Activated T-cell treated with anti-CD3 and anti-CD28 coated beads, Interleukin-2, amount 50 U/mL, for 48 hours (primary cell): ENCODE measurements at places on chromosomes 1 and 21.

DNA sequence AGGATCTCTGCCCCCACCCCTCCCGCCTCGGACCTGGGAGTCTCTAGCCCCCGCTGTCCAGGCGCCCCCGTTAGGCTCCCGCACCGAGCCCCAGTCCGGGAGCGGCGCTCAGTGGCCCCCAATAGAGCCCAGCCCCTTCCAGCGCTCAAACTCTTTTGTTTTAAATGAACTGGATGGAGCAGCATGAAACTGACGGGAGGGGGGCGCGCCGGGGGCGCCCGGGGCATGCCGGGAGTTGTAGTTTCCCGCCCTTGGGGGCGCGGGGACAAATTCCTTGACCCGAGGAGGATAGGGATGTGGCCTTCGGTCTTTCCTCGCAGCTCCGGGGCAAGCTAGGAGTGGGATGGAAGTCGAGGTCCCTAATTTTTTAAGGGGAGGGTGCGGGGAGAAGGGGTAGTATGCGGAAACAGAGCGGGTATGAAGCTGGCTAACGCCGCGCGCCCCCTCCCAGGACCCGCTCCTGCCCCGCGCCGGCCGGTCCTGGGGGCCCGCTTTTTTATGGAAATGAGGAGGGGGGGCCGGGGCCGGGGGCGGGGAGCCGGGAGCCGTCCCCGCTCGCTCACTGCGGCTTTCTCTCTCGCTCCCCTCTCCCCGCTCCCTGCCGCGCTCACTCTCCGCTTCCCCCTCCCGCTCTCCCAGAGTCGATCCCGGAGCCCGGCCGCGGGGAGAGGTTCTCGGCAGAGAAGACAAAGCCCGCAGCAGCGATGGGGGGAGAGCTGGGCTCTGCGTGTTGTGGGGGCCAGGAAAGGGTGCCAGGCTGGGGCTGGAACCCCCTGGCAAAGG, at the start of gene MEX3A:
Gene MEX3A (minus strand): TSS at position 157 of the 783 bp plus-strand sequence. CDS start 467 bp downstream, outside the sequence.
- DNase-seq, result peak; percentile 76

GRCh38 chr1:245896258-245896657, 610.8 kb downstream of the SMYD3 start:
- no peak for DNase-seq

DNA sequence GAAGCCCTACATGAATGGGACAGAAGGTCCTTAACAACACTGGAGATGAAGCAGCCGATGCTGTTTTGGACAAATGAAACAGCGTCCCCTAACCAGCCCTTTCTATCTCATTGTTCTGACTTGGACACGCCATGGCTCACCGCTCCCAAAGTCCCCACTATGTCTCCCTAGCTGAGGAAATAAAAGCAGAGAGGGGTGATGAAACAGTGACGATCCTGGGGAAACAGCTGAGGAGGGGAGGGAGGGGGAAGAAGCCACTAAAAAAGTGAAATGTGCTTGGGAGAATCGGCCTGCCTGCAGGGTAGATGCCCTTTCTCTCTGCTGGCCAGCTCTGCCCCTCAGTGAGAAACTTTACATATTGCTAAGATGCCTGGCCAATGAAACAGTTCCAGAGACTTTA, 1.1 kb upstream of the ACKR1 start:
- DNase-seq, result no peak

- no peak for DNase-seq
Measured at GRCh38 chr21:32189688-32190483, 89.0 kb downstream of the MIS18A start.

DNA sequence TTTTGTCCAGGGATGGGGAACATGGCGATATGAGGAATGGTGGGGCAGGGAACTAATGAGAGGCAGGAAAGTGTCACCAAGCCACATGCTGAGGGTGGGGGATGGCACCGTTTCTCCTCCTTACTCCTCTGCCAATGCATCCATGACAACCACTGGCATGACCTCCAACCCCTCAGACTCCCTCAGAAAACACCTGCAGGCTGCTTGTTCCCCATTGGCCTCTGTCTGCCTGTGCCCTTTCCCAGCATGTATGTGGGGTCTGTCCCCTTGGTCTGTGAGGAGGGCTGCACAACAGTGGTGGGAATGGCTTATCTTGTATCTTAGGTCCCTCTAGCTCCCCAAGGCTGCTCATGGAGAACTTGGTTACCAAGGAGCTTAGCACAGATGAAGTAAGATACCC, 137.2 kb upstream of the NGF start:
- no peak for DNase-seq

DNA sequence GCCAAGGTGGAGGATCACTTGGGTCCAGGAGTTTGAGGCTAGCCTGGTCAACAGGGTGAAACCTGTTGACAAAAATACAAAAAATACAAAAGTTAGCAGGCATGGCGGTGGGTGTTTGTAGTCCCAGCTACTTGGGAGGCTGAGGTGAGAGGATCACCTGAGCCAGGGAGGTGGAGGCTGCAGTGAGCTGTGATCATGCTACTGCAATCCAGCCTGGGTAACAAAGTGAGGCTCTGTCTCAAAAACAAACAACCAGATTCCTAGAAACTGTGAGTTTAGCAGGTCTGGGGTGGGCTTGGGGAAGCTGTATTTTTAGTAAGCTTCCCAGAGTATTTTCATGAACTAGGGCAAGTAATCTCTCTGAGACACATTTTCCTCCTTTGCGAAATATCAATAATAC, 5.2 kb upstream of the MYOM3 start:
- DNase-seq, result no peak

GRCh38 chr1:45412899-45413298, 72.7 kb upstream of the MUTYH start:
- no peak for DNase-seq

DNA sequence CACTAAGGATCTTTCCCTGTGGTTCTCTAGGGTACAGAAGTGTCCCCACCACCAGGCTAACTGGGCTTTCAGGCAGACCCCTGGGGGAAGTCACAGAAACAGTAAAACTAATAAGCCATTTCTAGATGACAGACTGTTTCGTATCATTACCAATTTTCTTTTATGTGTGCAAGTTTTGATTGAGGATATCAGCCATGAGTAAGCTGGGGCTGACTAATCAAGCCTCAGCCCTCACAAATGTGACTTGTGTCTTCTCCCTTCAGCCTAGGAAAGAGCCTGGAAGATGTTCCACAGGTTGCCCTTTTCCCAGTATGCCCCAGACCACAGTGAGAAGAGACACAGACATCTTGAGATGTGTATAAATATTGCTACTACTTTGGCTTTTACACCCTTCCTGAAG, 10.5 kb downstream of the PTGFRN start:
- peak; percentile 24 for DNase-seq

DNA sequence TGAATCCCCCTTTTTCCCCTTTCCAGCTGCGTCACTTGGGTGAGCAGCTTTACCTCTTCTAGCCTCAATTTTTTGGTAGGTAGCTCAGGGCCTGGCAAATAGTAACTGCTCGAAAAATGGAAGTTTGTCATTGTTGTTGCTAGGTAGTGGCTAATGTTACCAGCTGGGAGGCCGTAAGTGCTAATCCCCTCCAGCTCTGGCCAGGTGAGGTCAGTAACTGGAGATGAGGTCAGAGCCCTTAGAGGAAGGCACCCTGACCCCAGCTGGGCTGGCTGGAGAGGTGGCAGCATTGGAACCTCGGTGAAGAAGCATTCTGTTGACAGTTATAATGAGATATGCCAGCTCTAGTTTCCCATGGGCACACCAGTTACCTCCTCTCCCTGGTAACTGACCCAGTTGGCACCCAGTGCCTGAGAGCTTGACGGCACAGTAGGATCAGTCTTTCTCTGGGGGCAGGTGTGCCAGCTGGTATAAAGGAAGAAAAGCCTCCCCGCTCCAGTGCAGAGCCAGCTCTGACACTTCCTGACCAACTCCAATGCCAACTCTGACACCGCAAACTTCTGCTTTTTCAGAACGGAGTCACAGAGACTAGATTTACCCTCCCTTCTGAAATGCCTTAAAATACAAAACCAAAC, 35.0 kb upstream of the SLC2A1 start:
- no peak for DNase-seq

GRCh38 chr1:64505944-64506655, 36.2 kb downstream of the CACHD1 start:
- DNase-seq, result peak; percentile 47

- DNase-seq, result no peak
Measured at GRCh38 chr21:16832791-16833190, 680.1 kb upstream of the CXADR start.

- DNase-seq, result no peak
Measured at GRCh38 chr1:191542444-191542843, 615.8 kb upstream of the RGS18 start.

GRCh38 chr1:183590244-183591191, at the start of gene NCF2:
NCF2 (minus strand) TSS chr1:183590459; CDS start chr1:183590329, 130 bp downstream.
- DNase-seq, result peak; percentile 52

- DNase-seq, result no peak
Measured at GRCh38 chr21:8989721-8990325, 1531.6 kb upstream of the TPTE start.

DNA sequence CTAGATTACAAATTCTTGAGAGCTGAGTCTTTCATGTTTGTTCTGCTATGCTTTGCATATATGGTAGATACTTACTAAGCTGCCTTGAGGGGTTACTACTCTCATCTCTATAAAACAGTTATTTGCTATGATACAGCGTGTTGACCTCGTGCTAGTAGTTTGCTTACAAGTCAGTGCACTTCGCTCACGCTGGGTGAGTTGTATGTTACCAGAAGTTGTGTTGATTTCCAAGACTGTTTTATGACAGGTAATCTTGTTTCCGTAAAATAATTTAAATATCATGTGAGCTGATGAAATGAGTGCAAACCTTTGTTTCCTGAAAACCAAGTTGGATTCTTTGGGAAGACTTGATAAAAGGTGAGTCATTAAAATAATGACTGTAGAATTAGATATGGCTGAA, 7.3 kb downstream of the MRPS6 start:
- DNase-seq, result no peak

- DNase-seq, result peak; percentile 95
Measured at GRCh38 chr1:203006948-203007871, at the start of gene TMEM183A. TMEM183A (plus strand) TSS chr1:203007374; CDS start chr1:203007466, 92 bp downstream.

GRCh38 chr1:78651241-78651640, 1.6 kb downstream of the IFI44 start:
- peak; percentile 46 for DNase-seq

GRCh38 chr1:163670989-163671757, 349.4 kb downstream of the NUF2 start:
- no peak for DNase-seq

DNA sequence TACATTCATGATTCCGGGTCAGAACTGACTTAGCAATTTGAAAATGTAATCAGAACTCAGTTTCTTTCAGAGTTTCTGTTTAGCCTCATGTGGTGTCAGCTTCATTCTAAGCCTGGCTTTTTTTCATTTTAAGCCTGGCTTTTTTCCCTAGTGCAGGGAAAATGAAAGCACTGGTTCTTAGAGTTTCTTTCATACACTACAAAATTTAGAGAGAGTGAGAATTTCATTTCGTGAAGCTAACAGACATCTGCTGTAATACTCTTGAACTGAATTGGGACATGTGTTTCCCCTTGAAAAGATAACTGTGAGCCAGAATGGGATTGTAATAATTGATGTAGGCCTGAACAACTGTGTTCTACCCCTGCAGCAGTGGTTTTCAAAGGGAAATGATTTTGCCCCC, 95.3 kb upstream of the KIAA0040 start:
- no peak for DNase-seq

- DNase-seq, result no peak
Measured at GRCh38 chr21:33872881-33873515, 42.6 kb downstream of the ATP5PO start.

DNA sequence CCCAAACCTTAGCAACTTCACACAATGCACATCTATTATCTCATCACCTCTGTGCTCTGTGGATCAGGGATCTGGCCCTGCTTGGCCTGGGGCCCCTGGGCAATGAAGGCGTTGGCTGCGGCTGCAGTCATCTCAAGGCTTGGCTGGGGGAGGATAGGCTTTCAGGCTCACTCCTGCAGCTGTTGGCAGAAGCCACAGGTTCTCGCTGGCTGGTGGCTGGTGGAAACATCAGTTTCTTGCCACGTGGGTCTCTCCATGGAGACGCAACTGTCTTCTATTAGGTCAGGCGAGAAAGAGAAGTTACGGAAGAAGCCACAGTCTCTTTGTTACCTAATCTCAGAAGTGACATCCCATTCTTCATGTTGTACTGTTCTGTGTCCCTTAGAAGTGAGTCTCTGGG, 3.6 kb upstream of the NPPA start:
- DNase-seq, result no peak
